Prostate gland (tissue), 2 donors: ENCODE measurements at places on chromosomes 13 and 19.
A peak's percentile ranks its signal among the peaks of the same experiment; 100 is the strongest.

DNA sequence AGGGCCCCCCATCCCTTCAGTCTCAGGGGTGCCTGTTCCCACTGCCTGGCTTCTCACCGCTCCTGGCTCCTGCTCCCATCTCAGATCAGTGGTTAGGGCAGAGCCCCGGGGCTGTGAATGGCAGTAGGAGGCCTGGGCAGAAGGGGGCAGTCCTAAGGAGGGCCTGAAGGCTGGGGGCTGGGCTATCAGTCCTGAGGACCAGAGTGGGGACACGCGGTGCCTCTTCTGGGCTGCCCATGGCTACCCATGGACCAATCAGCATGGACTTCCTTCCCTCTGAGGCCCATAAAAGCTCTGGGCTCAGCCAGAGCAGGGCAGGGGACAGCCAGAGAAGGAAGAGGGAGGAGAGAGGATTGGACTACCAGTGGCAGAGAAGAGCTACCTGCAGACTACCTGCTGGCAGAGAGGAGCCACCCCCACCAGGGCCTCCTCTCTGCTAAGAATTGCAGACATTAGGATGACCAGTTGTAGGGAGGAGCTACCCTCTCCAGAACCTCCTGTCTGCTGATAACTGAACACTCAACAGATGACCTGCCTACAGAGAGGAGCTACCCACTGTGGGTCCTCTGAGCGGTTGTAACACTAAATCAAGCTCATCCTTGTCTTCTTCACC lies 12.1 kb upstream of the UBE2S start:
- no peaks in the 10 kb centered on the region for H3K4me1 ChIP-seq
- no peak for DNase-seq
- no peaks in the 10 kb centered on the region for H3K27me3 ChIP-seq
- H3K27ac ChIP-seq = no peak overlapping the region
- no peak overlapping the region for H3K4me3 ChIP-seq

DNA sequence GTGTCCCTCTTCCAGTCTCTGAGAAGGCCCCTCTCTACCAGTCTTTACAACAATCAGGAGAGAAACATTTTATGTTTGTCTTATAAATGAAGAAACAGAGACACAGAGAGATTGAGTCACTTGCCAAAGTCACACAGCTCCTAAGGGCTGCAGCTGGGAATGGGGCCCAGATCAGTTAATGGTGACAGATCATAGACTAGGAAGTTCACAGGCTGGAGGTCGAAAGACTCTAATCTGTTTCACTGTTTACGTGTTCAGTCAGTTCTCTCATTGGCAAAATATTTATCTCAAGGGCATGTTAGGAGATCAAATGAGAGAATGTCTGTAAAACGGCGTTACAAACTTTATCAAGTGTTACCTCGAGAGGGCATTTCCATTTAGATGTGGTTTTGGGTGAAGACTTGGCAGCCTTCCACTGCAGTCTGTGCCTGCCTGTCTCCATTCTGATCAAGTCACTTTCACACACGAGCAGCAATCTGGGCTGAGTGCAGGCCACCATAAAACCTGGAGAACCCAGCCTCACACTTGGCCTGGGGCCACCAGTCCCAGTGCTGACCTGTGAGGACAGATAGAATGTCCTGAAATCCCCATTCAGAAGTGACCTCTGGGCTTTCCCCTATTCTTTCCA lies 65.1 kb downstream of the SIAH3 start:
- no peak overlapping the region for H3K4me3 ChIP-seq
- H3K27ac ChIP-seq = no peak overlapping the region
- H3K27me3 ChIP-seq = no peaks in the 10 kb centered on the region
- no peaks in the 10 kb centered on the region for H3K36me3 ChIP-seq
- H3K4me1 ChIP-seq = no peaks in the 10 kb centered on the region

DNA sequence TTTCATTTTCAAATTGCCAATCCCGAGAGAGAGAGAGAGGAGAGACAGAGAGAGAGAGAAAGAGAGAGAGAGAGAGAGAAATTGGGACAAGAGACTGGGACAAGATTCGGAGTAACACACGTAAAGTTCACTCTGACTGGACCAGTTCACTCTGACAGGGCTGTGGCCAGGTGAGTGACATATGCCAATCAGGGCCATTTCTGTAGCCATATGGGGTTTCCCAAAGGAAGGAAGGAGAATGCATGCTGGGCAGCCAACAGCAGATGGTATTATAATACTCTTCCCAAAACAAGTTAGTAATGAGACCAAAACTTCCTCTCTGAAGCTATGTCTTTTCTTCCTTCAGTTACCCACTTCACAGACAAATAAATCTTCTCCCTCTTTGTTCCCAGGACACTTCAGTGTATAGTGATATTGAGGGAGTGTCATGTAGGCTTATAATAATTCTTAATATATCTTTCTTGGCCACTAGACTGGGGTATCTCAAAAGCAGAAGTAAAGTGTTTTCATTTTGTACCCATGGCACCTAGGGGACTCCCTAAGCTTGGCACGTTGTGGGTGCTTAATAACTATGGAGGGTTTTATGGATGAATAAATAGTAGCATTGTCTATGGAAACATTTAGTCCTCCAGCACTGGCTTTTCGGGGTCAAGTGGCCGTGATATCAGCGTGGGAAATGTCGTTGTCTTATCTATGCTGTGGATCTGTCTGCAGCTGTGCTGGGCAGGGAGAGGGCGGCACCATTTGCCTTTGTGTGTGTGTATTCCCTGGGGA lies 51.6 kb downstream of the SERP2 start:
- no peaks in the 10 kb centered on the region for H3K36me3 ChIP-seq
- no peak overlapping the region for H3K27ac ChIP-seq
- no peaks in the 10 kb centered on the region for H3K4me1 ChIP-seq
- no peaks in the 10 kb centered on the region for H3K27me3 ChIP-seq
- H3K4me3 ChIP-seq = no peak overlapping the region
- no peak for DNase-seq

DNA sequence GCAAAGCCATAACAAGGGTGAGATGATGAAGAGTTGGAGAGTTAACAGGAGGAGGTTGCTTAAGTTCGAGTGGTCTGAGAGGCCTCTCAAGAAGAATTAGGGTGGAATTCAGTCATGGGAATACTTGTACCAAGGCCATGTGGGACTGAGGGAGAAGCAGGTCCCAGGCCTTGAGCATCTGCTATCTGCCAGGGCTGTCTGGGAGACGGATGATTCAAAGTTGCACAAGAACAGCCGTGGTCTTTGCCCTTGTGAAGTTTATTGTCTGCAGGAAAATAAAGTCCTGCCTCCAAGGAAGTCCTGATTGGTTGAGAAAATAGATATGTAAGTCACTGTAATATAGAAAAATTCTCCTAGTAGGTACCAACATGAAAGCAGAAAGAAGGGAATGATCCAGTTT lies 178.8 kb upstream of the RFC3 start:
- no peak for DNase-seq
- no peak overlapping the region for H3K27ac ChIP-seq
- H3K27me3 ChIP-seq = no peaks in the 10 kb centered on the region
- H3K36me3 ChIP-seq = no peaks in the 10 kb centered on the region
- no peak overlapping the region for H3K4me3 ChIP-seq

DNA sequence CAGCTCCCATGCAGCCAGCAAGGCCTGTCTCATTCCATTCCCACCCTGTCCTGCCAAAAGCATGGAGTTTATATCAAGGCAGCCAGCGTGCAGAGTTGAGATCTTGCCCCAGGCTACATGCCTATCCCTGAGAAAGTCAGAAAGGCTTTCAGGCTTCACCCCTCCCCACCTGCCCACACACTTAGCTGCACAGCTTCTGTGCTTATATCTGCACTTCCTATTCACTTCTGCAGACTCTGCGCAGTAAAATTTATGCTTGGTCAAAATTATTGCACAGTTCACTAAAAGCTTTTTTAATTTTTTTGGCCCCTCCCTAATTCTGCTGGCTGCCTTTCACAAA lies 12.5 kb upstream of the ZNF675 start:
- no peaks in the 10 kb centered on the region for H3K27me3 ChIP-seq
- H3K4me1 ChIP-seq = no peaks in the 10 kb centered on the region
- no peak overlapping the region for H3K4me3 ChIP-seq
- H3K27ac ChIP-seq = no peak overlapping the region
- DNase-seq = no peak

DNA sequence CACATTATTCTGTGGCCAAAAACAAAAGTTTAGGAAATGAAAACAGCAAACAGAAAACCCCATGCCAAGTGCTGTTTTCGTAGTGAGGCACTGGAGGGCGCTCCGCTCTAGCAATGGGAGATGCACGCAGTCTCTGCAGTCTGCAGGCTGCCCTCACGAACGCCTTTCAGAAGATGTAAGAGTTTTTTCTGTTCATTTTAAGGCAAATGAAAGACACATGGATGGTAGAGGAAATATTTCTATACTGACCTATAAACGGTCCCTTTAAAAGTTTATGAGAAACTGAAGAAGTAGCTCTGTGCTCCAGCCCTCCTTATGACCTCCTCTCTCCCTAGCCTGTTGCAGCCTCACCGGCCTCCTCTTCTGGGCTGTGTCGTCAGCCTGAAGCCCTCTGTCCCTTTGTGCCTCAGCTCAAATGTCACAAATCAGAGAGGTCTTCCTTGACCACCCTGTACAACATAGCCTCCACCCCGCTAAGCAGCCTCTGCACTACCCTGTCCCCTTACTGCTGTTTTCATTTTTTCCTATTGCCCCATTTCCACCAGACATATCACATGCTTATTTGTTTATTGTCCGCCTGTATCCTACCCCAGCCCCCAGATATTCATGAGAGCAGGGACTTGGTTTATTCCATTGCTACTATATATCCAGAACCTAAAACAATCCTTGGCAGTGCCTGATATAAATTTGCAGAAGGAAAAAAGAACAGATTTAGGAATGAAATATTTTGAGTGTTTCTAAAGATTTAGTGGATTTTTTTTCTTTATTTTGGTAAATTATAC lies 116.4 kb downstream of the TM9SF2 start:
- DNase-seq = no peak
- H3K4me1 ChIP-seq = no peaks in the 10 kb centered on the region
- no peaks in the 10 kb centered on the region for H3K36me3 ChIP-seq
- H3K27ac ChIP-seq = no peak overlapping the region

GRCh38 chr13:34338102-34338501 lies 520.2 kb downstream of the RFC3 start:
- H3K4me1 ChIP-seq = no peaks in the 10 kb centered on the region
- H3K4me3 ChIP-seq = no peak overlapping the region
- no peak overlapping the region for H3K27ac ChIP-seq
- H3K27me3 ChIP-seq = no peaks in the 10 kb centered on the region
- no peak for DNase-seq

DNA sequence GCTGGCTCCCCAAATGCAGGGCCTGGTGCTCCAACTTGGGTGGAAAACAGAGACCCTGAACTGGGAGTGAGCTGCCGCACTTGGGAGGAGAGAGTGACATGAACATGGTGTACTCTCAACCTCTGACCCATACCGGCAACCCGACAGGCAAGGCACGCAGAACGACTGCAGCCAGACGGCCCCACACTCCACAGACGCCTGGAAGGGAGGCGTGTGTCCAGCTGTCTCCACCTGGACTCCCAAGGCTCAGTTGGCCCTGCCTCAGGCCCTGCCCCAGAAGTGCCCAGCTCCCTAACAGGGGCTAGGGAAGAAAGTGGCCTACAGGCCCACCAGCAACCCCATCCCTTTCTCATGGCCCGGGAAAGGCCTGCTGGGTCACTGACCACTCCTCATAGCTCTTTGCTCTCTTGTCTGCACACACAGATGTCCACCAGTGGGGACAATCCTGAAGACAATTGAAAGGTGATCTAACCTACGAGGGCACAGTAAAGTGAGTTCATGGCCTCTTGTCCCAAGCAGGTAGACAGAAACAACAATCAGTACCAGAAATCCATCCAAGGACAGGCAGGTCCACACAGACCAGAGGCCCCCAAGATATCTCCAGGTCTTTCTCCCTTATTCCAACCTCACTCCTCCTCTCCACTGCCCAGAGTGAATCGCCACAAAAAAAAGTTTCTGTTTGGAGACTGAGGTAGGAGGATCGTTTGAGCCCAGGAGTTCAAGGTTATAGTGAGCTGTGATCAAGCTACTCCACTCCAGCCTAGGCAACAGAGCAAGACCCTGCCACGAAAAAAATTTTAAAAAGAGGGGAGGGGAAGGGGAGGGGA lies 28.2 kb downstream of the ELL start:
- peak overlapping the region; percentile 21 for H3K27ac ChIP-seq
- H3K36me3 ChIP-seq = no peaks in the 10 kb centered on the region
- no peaks in the 10 kb centered on the region for H3K27me3 ChIP-seq
- no peak for DNase-seq
- H3K4me3 ChIP-seq = no peak overlapping the region
- H3K4me1 ChIP-seq = peaks cover 11% of the 10 kb centered on the region

DNA sequence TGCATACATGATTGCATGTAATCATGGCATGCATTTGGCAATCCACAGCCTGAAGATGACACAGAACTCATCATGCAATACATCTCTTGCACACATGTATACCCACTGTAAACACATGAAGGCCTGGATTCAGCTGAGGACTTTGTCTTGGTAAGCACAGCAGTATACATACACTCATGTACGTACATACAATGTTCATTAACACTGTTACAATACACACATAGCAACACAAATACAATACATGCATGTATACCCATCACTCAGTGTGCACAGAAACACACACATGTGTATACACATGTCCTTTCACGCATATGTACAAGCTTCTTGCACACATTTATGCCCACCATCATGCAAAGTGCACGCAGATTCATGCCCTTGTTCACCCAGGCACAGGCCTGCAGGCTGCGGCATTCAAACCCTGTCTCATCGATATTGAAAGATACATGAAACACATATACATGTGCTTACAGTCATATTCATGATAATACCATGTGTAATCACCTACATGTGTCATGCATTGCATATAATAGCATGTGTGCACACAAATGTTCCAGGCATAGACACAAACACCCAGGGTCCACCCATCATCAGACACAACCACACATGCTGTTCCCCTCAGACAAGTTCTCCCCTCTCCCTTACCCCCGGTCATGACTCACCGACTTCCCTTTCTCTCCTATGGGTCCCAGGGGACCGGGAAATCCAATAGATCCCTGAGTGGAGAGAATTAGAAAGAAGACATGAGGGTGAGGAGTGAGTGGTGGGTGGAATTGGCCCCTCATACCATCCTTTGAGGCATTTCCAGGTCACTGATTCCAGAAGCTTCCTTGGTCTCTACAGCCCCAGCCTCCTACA lies 28.7 kb downstream of the COL5A3 start:
- H3K4me1 ChIP-seq = no peaks in the 10 kb centered on the region
- no peaks in the 10 kb centered on the region for H3K27me3 ChIP-seq
- H3K36me3 ChIP-seq = no peaks in the 10 kb centered on the region
- H3K27ac ChIP-seq = no peak overlapping the region
- DNase-seq = no peak
- no peak overlapping the region for H3K4me3 ChIP-seq

DNA sequence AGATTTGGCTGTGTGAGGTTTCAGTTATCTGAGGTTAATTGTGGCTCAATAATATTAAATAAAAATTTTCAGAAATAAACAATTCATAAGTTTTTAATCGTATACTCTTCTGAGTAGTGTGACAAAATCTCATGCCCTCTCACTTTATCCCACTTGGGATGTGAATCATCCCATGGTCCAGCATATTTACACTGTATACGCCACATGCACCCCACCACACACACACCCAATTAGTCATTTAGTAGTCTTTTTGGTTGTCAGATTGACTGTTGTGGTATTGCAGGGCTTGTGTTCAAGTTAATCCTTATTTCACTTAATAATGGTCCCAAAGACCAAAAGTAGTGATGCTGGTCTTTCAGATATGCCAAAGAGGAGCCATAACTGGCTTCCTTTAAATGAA lies 66.4 kb upstream of the PCDH9 start:
- no peaks in the 10 kb centered on the region for H3K27me3 ChIP-seq
- H3K4me3 ChIP-seq = no peak overlapping the region
- no peak overlapping the region for H3K27ac ChIP-seq
- no peaks in the 10 kb centered on the region for H3K4me1 ChIP-seq
